ENCODE measurements at places on chromosomes 2 and 18.

- DNase-seq, result no peak
These were observed 71.8 kb upstream of the SMAD7 start for GRCh38 chr18:49022311-49023161.

- DNase-seq, result no peak
These were observed 185.5 kb downstream of the SEPTIN10 start for GRCh38 chr2:109428281-109428680.

DNA sequence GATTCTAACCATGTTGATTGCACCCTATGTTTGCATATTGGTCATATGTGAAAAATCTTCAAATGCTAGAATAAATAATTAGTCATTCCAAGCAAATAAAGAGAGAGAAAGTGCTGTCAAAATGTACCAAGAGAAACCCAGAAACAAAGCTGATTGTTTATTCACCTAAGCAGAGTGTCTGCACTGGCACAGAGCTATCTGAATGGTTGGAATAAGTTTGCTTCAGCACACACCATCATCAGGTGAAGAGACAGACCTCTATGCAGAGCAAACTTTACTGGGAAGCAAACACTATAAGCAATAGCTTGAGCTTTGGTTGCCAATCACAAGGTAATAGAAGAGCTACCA lies 25.4 kb downstream of the DSG4 start:
- DNase-seq, result no peak

- DNase-seq, result no peak
These were observed 54.1 kb upstream of the ERBB4 start for GRCh38 chr2:212592695-212593094.

DNA sequence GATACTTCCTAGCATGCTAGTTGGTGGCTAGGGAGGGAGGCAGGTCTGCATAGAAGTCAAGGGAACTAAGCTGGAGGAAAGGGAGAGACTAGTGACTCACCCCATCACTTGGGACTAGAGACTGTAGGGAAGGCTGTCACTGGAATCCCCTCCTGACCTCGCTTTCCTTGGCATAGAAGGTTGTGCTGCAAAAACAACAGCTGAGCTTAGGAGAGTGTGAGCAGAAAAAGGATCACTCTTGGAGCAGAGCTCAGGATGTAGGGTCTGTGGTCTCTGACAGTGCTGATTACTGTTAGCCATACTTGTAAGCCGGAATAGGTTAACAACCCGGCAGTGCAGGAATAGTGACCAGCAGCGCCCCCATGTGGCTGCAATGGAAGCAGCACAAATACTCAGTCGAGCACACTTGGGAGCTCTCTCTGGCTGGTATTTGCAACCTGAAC lies 66.9 kb upstream of the SMAD2 start:
- no peak for DNase-seq

DNA sequence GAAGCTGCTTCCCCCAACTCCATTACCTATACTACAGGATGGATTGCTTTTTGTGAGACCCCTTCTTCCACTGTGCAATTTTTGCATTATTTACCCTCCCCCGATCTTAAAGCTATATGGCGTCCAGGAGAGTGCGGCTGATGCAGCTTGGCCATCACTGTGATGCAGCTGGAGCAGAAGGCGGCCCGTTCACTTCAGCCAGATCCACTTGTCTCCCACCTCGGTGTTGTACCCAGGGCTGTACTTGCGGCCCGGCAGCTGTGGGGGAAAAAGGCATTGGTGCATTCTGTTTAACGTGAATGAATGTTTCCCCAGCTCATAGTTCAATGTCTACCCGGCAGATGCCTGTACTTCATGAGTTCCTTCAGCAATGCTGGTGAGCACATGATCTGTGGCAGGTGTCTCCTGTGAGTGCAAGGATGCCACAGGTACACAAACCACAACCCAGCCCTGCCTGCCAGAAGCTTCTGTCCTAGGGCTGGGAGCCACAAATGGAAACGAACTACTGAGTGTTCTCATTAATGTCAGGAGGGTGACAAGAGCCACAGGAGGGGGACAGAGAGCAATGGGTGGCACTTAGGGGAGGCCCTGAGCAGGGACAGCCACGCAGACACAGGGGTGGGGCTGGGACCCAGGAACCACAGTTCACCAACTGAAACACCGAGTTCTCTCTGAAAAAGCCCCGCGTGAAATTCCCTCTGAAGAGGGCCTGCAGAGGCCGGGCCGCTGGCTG lies 64.0 kb downstream of the NDUFA10 start:
- DNase-seq, result no peak

DNA sequence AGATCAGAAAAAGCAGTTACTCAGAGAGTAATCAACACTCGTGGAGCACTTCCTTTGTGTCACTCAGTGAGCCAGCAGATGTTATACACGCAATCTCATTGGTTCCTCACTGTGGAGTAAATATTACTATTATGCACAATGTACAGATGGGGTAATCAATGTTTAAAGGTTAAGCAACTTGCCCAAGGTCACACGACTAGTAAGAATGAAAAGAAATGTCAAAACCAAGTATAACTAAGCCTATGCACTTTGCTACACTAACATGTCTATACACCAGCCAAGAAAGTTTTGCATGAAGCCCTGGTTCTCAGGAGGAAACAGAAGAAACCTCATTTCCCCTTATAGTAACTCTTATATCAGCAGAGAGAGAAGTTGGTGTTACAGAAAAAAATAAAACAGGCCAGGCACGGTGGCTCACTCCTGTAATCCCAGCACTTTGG lies 5.4 kb downstream of the METTL21A start:
- DNase-seq, result no peak

GRCh38 chr2:237124820-237125219 lies 39.1 kb downstream of the COPS8 start:
- no peak for DNase-seq

- no peak for DNase-seq
These were observed 447.1 kb downstream of the TMEM182 start for GRCh38 chr2:103208916-103209315.

GRCh38 chr2:157790780-157791179 lies 85.3 kb downstream of the ACVR1 start:
- DNase-seq, result no peak

- no peak for DNase-seq
These were observed 17.5 kb downstream of the SERTAD2 start for GRCh38 chr2:64635976-64636911.

DNA sequence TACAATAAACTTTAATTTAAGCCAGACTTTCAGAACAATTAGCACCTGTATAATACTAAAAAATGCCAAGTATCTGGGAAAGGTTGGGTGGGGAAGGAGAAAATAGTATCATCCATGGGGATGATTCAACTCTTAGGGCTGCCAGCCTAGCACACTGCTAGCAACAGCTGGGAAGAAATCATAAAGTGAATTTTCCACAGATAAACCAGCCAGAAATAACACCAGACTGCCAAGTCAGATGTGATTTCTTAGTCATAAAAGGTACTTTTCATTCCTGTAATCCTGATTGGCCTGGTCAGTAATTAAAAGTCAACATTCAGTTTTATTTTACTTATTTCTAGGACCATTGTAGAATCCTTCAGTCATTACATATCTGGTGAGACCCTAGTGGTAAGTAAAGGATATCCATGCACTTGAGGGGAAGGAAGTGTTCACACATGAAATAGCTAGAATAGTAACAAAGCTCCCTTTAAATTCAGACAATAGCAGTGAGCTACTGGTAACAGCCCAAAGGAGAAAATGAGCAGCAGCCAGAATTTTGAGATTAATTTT lies 59.4 kb downstream of the LIMS1 start:
- DNase-seq, result peak; percentile 72

- no peak for DNase-seq
These were observed 19.3 kb upstream of the LOXHD1 start for GRCh38 chr18:46676182-46676835.

DNA sequence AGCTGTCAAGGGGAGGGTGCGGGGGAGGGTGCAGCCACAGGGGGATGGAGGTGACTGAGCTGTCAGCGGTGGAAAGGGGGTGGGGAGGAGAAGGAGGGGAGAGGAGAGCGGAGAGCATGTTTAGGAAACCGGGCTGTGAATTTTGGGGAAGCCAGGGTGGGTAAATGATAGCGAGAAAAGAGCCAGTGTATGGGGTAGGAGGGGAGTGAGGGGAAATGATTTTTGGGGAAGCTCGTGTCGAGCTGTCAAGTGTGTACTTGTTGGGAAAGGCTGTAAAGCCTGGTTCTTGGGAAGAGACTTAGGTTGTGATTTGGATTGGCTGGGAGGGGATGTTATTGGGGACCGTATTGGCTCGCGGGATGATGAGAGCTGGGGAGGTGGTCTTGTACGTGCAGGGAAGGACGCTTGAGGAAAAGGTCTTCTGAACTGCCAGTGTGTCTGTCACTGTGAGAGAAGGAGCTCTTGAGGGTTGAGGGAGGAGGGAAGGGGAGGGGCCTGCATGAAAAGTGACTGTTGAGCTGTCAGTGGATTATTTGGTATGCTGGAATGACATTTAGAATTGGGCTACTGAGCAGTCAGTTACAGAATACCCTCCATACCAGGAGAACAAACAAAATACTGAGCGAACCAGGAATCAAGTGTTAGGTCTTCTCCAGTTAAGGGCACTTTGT lies 1.0 kb downstream of the UBR3 start:
- peak; percentile 47 for DNase-seq

DNA sequence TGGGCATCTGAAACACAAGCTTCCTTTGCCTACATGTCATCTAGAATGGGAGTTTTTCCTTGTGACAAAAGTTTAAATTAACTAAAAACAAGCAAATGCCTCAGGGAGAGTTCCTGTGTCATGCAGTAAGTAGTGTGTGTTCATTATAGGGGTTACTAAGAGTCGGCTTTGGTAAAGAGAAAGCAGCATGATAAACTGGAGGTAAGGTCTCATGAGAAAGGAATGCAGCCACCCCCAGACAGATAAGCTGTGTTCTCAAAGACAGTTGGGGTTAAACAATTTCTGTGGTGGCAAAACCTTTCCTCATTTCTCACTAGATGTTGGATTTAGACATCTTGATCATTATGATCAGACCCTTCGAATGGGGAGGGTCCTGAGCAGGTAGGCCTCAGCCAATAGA lies 129.7 kb downstream of the MAP4K4 start:
- DNase-seq, result peak; percentile 75

DNA sequence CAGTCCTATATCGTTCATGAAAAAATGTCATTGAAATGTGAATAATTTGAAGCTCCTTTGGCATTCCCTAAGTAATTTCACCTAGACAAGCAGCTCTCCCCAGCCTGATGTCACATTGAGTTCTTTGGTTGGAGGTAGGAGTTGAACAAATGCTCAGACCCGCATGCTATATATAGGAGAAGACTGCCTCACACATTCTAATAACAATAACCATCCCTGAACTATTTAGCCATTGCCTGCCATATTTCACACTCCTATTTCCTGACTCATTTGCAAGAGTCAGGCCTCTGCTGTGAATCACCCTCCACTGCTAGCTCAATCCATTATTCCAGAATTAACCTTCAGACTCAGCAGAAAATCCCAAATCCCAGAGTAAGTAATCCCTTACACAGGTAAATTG lies 256.6 kb upstream of the ACVR2A start:
- DNase-seq, result peak; percentile 83

DNA sequence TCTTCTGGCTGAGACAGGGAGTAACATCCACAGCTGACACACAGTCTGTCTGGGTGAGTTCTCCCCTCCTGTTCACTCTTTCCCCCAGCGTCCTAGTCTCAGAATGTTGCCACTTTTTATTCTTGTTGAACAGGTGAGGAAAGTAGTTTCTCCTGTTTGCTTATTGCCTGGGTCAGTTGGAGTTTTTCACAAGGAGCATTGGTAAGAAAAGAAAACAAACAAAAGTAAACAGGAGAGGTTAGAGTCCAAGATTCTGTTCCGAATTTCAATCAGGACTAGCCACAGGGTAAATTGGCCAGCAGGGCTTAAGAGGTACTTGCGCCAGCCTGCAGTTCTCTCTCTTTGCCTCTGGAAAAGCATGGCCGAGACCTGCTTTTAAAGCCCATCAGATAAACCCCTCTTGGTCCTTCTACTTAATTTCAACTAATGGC lies 255.0 kb upstream of the EPAS1 start:
- no peak for DNase-seq

- DNase-seq, result no peak
These were observed 14.6 kb upstream of the ALPP start for GRCh38 chr2:232363784-232364615.

GRCh38 chr2:224958462-224958857 lies 83.8 kb downstream of the DOCK10 start:
- DNase-seq, result peak; percentile 73

DNA sequence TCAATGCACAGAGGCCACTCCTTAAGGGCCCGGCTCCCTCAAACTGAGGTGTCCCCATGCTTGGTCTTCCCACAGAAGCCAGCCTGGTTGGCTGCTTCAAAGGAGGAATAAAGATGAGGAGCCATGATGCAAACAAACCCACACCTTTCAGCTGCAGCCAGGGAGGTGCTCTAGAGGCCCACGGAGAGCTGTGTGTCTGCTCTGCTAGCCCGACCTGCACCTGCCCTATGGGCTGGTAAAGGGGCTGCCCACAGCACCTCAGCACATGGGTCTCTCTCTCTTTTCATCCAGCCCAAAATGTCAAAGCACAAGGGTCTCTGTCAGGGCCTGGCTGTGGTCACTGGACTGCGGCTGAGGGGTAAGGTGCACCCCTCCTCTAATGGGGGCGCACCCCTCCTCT lies 132.1 kb downstream of the MSH2 start:
- no peak for DNase-seq

GRCh38 chr18:21179590-21180220 lies 62.3 kb upstream of the GREB1L start:
- DNase-seq, result peak; percentile 78

DNA sequence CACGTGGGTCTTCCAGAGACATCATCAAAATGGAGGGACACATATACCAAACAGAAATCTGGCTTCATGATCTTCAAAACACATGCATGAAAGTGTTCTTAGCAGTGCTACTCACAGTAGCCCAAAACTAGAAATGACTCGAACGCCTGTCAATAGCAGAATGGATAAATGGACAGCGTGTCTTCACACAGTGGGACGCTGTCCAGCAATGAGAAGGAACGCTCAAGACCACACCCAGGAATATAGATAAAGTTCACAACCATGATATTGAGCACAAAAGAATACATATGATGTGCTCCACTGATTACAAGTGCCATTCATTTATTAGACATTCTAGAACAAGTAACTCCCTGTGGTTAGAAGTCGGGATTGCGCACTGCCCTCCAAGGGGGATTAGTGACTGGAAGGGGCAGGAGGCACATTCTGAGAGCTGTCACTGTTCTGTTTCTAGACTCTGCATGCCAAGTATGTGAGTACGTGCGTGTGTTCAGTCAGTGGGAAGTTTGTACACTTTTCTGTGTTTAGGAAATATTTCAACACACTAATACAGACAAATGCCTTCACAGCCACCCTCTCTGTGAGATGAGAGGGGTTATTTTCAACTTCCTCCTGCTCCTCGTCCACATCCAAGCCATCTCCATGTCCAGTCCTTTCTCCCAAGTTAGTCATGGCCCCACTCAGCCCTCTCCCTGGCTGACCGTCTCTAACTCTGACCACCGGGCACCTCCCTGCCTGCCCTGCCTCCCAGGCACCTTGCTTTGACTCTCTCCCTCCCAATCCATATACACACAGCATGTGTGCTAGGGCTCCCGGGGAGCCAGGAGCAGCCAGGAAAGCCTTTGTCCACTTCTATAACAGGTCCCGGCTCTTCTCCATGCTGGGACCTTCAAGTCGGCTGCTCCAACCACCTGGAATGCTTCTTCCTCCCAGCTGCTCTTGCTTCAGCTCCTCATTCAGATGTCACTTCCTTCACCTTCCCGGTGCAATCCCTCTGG lies 26.9 kb upstream of the TNS1 start:
- DNase-seq, result peak; percentile 12

Data from AG20443 (cell line).